Hematopoietic multipotent progenitor cell treated with erythropoietin and hydrocortisone succinate and interleukin-3 and kit ligand, for 4 days (in vitro differentiated cells): ENCODE measurements at places on chromosomes 11 and 22.

DNA sequence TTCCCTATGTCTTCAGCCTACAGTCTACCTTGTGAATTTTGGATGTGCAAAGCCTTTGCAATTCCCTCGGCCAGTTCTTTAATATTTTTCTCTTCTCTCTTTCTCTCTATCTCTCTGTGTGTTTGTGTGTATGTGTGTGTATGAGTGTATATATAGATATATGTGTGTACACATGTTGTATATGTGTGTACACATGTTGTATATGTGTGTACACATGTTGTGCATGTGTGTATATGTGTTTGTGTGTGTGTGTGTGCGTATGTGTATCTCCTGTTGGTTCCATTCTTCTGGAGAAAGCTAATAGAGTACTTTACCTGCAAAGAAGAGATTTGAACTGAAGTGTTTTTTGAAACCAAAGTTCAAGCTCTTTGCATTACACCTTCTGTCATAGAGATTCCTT is 155.0 kb downstream of the LUZP2 start:
- no peak for DNase-seq

DNA sequence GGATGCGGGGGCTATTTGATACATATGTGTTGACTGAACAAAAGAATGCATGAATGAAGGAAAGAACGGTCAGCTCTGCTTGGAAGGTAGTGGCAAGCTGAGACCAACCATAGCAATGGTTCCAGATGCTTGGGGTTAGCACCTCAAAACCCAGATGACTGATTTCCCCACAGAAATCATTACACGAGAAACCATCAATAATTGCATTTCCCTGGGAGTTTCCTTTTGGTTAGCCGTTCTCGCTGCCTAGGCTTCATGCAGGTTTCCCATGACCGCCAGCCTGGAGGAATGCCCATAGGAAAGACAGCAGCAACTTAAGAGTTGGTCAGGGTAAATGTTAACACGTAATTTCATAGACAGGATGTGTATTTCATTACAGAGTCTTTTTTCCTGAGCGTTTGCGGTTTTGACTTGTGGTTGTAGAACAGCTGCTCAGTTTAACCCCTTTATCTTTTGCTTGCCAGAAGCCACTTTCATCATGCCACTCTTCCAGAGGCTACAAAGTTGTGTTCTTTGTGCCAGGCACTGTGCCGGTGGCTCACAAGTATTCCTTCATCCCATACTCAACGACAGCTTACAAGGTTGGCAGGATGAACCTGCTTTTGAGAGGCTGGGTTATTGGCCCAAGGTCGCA is 2.8 kb downstream of the IL17RA start:
- DNase-seq: peak; percentile 95

- no peak for DNase-seq
Observed at GRCh38 chr11:62125316-62125715, 1.5 kb downstream of the INCENP start.

DNA sequence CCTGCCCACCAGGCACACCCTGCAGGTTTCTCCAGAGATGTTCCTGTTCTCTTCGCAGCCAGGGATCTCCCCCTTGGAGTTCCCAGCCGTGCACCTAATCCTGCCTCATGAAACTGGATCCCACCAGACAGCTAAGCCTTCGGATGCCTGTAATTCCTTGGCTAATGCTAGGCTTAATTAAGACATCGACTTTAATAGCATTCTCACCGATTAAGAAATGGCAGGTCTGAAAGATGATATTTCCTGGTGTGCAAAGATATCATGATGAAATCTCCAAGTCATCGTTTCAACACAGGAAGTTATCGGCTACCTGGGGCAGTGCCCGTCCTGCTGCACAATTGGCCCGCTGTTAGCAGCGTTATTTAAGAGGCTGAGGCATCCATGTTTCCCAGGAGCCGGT is 41.5 kb upstream of the CCND1 start:
- no peak for DNase-seq

GRCh38 chr11:12430954-12431595 is 53.7 kb downstream of the PARVA start:
- DNase-seq: no peak

DNA sequence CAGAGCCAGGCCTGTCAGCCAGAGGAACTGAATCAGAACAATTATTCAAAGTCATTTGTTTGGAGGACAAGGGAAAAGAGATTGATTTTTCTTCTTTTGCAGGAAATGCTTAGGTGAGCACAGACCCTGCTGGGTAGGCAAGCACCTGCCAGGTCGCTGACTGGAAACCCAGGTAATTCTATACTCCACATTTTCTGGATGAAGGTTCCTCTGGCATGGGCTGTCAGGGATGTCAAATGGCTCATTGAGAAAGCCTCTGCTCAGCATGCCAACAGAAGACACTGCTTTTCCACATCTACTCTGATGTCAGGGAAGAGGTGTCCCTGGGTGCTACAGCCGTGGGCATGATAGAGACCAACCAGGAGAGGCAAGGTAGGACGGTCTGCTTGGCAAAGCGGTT is 166.7 kb upstream of the SYN3 start:
- no peak for DNase-seq

DNA sequence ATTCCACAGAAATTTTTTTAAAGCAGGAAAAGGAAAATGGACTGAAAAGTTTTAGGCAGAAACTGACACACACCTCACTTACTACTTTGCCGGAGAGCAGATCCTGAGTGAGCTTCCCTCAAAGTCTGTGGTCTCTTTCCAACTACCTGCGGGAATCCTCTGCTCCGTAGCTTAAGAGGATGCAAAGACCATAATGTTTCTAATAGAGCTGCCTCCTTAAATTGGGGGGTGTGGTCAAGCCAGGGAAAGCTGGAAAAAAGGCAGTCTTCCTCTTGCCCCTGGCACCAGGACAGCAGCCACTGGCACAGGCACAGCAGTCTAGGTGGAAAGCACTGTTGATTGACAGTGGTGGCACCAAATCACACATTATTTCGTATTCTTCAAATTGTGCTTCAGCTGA is at the start of gene ETS1:
ETS1 (minus strand) TSS at position 144 of the 400 bp plus-strand sequence. CDS start 14,428 bp downstream, outside the sequence.
- no peak for DNase-seq

- DNase-seq: peak; percentile 32
Observed at GRCh38 chr11:113113801-113114704, 152.8 kb downstream of the NCAM1 start.

- no peak for DNase-seq
Observed at GRCh38 chr11:57446055-57446454, 14.3 kb upstream of the RTN4RL2 start.

DNA sequence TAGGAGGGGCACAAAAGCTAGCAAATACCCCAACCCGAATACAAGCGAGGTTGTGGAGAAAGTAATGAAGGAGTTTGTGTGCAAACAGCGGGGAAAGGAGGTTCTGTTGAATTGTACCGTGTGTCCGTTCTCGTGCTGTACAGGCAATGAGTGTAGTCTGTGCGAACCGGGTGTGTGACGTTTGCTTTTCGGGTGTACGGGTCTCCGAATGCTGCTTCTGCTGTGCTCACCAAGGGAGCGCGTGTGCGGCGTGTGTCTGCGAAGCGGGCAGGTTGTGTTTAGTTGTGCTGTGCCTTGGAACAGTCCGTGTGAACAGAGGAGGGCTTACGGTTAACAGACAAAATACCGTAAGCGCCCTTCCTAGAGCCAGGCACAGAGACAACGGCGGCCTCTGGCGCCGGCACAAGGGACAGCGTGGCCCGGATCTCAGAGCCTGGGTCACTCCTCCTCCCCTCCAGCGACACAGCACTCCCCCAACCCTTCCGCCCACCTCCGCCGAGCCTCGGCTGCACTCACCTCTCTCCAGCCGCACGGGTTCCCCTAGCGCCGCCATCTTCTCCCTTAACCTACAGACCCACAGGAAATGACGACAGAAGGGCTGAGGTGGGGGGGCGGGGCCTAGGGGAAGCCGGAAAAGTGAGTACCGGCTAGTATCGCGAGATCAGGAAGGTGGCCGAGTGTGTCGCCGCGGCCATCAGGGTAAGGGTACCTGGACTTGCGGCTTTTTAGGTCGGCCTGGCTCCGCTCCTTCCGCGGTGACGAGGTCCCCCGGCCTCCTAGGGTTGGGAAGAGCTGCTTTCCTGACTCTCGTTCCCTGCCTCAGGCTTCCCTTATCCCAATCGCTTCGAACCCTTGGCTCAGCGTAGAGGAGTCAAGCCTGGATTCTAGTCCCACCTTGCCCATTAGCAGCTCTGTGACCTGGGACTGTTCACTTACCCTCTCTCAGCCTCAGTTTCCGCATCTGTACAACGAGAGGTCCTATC is at the start of gene LIN7C:
LIN7C (minus strand) TSS at position 570 of the 983 bp plus-strand sequence; CDS start at position 553, 17 bp downstream.
- DNase-seq: peak; percentile 98

GRCh38 chr11:41982975-41983374 is 523.5 kb upstream of the LRRC4C start:
- DNase-seq: no peak

GRCh38 chr11:10304495-10305261 is at the start of gene ADM:
Gene ADM, plus strand, starts transcription at chr11:10305073. Its CDS starts 628 bp downstream, at chr11:10305701.
- DNase-seq: peak; percentile 72

DNA sequence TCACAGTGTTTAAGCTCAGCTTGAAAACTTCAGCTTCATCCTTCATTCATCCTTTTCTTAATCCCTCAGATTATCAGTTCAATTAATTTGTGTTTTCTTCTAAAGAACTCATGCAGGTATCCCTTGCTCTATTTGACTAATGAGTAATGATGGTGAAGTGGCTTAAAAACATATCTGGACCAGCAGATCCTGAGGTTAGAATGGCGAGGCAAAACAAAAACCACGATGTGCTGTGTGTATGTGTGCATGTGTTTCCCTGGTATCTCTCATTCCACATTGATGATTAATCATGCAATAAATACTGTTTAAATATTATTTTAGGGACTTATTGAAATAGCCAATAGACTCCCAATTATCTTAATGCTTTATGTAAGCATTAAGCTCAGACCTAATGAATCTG is 437.0 kb downstream of the DYNC2H1 start:
- DNase-seq: no peak
